Neuronal stem cell (in vitro differentiated cells): ENCODE measurements at places on chromosomes 5 and 9.

GRCh38 chr5:141127305-141127704 is 5.7 kb downstream of the PCDHB4 start:
- no peak for DNase-seq

- no peak for DNase-seq
Observed at GRCh38 chr9:133752739-133753446, 14.7 kb upstream of the SARDH start.

- DNase-seq, result no peak
Observed at GRCh38 chr5:10507575-10508096, 56.2 kb upstream of the ANKRD33B start.

DNA sequence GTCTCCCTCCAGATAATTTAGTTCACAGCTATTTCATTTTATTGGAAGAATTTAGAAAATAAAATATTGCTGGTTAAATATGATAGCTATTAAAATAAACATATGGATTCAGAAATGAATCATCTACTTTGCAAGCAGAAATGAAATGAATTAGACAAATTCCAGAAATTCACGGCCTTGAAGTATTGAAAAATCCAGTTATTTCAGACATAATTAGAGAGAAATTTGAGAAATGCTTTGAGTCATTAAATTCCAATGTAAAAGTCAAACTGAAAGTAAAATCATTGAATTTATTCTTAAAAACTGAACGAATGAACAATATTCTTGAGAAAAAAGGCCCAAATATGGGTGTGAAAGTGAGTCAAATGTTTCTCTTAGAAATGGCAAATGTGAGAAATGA is 632.6 kb upstream of the EDIL3 start:
- DNase-seq, result no peak

- DNase-seq, result no peak
Observed at GRCh38 chr5:108303086-108303485, 78.8 kb downstream of the FBXL17 start.

- no peak for DNase-seq
Observed at GRCh38 chr9:95463148-95464060, 53.4 kb downstream of the PTCH1 start.

GRCh38 chr9:23408874-23409273 is 417.2 kb downstream of the ELAVL2 start:
- DNase-seq, result no peak

GRCh38 chr5:138102454-138103318 is 18.9 kb downstream of the WNT8A start:
- no peak for DNase-seq

DNA sequence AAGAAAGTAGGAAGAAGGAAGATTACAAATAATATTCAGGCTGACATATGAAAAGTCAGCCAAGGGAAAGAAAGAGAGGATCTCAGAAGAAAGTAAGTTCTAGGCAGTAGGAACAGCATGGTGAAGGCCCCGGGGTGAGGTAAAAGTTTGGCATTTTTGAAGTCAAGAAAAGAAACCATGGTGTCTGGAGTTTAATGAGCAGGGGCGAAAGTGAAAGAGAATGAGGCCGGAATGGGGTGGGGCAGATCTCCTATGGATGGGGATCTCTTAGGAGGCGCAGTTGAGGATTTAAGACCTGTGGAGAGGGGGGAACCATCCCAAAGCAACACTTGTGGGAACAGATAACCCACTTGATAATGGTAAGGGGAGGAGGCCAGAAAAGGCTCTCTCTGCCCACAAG is 42.3 kb upstream of the SMAD5 start:
- DNase-seq, result no peak

- no peak for DNase-seq
Observed at GRCh38 chr5:179452356-179453230, 97.8 kb upstream of the RUFY1 start.

DNA sequence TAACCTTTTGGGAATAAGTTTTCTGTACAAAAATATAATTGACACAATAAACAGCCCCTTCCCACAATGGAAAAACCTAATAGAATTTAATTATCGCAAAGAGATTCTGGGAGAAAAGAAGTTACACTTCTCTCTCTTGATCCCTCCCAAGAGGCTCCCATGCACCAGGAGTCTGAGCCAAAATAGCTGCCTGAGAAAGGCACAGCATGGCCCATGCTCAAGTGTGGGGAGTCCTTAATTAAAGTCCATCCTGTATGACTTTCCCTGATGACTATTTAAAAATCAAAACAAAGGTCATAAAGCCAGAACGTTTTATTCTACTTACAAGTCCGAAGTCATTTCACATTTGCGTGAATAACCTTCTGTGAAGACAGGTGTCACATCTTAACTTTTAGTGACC is 155.1 kb downstream of the SPOCK1 start:
- no peak for DNase-seq
